PC-3 (cell line): ENCODE measurements at places on chromosomes 13 and 19. TPM values are rescaled to one million over a fixed set of nuclear protein-coding genes. Genes with fewer than 3 reads are reported as not detected.
A peak's percentile ranks its signal among the peaks of the same experiment; 100 is the strongest.

DNA sequence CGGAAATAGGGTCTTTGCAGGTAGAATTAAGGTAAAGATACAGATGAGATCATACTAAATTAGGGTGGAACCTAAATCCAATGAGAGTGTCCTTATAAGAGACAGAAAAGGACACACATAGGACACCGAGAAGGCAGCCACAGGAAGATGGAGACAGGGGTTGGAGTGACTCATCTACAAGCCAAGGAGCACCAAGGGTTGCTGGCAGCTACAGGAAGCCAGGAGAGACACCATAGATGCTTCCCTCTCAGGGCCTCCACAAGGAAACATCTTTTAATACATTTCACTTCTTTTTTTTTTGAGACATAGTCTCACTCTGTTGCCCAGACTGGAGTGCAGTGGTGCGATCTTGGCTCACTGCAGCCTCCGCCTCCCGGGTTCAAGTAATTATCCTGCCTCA, 10.1 kb downstream of the TMEM143 start:
- peak; percentile 12 for DNase-seq

DNA sequence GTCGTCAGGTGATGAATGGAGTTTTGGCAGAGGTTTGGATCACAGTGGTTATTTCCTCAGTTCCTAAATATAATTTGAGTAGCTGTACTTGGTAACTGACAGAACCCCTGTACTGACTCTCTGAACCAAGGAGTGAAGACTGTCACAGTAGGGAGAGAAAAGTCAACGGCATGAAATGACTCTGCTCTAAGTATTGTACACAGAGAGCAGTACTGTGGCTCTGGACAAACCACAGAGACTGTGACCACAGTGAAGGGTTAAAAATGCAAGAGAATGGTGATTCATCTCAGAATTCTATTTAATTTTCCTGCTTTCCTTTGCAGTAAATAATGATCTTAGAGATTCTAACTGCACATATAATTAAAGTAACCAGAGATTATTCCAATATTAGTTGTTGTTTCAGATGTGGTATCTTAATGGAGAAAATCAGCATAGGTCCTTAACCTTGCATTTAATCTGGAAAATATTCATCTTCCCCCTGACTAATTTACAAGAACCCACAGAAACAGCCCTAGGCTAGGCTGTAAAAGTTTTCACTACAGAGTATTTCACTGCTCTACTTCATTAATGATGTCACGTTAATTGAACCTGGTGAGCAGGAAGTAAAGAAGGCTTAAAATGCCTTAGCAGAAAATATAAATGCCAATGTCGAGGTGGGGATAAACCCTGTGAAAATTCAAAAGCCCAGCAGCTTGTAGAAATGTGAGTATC, 221.9 kb downstream of the LIG4 start:
- peak; percentile 55 for DNase-seq

GRCh38 chr19:14943601-14944000, 2.3 kb downstream of the OR7C2 start:
- DNase-seq: no peak

GRCh38 chr19:4232614-4233281, 3.4 kb downstream of the EBI3 start:
- no peak for DNase-seq

DNA sequence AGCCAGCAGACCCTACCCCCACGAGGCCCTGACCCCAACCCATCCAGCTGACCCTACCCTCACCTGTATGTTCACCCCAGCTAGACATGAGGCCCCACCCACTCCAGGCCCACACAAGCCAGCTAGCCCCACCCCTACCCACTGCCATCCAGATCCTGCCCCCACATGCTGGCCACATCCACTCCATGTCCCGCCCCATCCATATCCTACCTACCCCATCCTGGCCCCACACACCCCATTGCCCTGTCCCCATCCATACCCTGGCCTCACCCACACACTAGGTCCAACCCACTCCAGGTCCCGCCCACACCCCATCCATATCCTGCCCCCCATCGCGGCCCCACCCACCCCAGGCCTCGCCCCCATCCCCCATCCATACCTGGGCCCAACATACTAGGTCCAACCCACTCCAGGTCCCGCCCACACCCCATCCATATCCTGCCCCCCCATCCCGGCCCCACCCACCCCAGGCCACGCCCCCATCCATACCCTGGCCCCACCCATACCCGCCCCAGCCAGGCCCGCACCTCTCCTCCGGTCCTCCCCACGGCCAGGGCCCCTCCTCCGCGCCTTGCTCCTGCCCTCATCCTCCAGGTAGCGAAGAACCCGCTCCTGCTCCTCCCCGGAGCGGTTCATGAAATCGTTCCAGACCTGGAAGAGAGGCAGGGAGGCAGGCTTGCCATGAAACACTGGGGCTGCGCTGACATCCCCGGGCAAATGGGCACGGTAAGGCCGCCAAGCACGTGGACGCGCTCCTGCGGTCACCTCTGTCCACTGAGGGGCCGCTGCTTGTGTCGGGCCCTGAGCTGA, 7.2 kb downstream of the RNU6-9 start:
- peak; percentile 23 for DNase-seq

- DNase-seq: no peak
Measured at GRCh38 chr19:56106397-56106849, 14.7 kb downstream of the ZNF787 start.

DNA sequence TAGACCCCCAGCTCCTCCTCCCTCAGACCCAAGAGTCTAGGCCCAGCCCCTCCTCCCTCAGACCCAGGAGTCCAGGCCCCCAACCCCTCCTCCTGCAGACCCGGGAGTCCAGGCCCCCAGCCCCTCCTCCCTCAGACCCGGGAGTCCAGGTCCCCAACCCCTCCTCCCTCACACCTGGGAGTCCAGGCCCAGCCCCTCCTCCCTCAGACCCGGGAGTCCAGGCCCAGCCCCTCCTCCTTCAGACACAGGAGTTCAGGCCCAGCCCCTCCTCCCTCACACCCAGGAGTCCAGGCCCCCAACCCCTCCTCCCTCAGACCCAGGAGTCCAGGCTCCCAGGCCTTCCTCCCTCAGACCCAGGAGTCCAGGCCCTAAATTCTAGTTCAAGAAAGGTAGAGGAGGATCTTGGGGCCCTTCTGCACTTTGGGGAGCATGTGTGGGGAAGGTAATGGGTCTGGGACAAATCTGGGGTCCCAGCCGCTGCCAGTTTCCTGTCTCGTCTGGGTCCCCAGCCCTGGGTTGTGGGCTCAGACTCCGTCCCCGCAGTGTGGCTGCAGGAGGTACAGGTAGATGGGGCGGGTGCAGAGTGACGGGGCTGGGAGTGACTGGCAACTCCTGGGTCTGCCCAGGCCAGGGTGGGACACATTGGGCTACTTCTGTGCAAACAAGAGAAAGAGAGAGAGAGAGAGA, 3.2 kb upstream of the TMEM190 start:
- DNase-seq: no peak

GRCh38 chr13:51451467-51452360, 1.1 kb downstream of the INTS6 start:
- peak; percentile 50 for DNase-seq

The EPSTI1 gene
- total RNA-seq: 1.3 and 1.9 TPM in 2 replicates

The URAD gene
- not detected in 2 replicates for total RNA-seq

The CEACAM4 gene
- not detected in 2 replicates for total RNA-seq

The SERTM1 gene
- not detected in 2 replicates for total RNA-seq
